T-helper 22 cell (primary cell): ENCODE measurements at places on chromosomes 5 and 9.

GRCh38 chr9:114231719-114232449, 76.5 kb downstream of the COL27A1 start:
- DNase-seq: no peak

- DNase-seq: no peak
Observed at GRCh38 chr5:157370967-157371366, 89.0 kb upstream of the NIPAL4 start.

GRCh38 chr5:171845040-171845630, 59.5 kb downstream of the SMIM23 start:
- no peak for DNase-seq

GRCh38 chr9:571066-571465, 270.4 kb upstream of the DMRT1 start:
- DNase-seq: no peak

DNA sequence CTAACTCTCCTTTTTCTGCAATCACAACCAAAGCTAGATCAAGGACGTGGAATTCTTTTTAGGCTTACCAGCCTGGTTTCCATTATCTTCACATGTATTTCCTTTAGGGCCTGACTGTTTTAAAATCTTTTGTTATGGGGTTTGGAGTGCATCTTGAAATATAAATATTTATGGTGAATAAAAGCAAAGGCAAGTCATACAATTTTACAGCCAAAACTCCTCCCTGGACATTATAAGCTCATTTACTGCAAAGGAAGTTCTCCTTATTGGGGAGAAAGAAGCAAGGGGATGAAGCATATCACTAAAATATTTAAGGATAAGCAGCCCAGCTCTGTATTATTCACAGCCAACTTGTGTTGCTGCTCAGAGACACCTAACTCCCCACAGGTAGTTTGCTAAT, 132.2 kb upstream of the TARS1 start:
- no peak for DNase-seq

DNA sequence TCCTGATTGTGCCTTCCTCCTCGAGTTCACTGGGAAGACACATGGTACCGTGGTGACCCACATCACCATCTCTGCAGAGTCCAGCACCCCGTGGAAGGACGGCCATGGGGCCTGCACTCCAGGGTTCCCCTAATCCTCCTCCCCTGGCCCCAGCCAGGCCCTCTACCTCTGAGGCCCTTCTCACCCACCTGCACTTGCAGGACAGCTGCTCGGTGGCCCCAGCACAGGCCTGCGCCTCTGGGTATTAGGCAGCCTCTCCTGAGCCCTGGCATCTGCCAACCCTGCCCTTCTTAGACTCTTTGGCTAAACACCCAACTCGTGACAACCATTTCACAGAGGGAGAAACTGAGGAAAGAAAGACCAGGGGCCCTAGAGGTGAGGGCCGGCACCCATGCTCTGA, 28.9 kb upstream of the CPLX2 start:
- DNase-seq: no peak

DNA sequence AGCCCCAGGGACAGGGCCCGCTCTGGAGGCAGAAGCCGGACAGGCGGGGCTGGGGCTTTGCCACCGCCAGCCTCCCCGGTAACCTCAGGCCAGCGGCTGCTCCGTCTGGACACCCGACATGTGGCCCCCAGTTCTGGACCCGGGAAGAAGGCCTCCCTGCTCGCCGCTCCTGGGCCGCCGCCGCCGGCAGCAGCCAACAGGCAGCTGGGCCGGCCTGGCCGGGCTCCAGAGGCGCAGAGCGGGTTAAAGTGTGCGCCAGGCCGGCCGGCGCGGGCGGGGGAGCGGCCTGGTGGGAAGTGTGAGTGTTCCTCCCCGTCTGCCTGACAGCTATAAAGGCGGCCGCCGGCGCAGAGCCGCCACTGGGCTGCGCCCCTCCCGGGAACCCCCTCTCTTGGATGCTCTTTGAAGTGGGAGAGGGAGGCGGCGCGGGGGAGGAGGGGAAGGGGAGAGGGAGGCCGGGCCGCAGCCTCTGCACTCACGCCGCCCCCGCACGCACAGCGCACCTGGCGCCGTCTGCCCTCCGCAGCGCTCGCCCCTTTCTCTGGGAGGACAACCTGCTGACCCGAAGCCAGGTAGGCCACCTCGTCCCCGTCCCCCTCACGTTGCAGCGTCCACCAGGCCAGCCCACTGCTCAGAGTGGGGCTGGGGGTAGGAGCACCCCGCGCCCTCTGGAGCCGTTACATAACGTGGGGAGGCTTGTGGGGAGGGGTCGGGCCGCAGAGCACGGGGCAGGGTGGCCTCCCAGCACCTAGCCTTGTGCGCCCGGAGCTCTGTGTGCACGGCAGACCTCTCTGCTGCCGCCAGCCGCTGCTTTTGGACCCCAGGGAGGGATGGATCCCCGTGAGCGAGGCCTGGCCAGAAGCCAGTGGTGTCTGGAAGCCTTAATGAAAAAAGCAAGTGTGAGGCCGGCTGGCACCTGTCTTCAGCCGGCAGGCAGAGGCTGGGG, at the start of gene ADAMTSL2:
Gene ADAMTSL2 (plus strand): TSS at position 359 of the 946 bp plus-strand sequence. CDS start 2,009 bp downstream, outside the sequence.
- DNase-seq: no peak

DNA sequence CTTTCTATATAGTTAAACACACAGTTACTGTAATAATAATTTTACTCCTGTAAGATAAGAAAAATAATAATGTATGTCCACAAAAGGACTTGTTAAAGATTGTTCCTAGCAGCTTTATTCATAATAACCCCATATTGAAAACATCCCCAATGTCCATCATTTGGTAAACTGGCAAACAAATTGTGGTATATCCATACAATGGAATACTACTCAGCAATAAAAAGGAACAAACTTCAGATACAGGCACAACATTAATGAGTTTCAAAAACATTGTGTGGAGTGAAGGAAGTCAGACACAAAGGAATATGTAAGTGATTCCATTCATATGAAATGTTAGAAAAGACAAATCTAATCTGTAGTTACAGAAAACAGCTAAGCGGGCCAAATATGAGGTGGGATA, 1.9 kb upstream of the MEGF10 start:
- DNase-seq: no peak

DNA sequence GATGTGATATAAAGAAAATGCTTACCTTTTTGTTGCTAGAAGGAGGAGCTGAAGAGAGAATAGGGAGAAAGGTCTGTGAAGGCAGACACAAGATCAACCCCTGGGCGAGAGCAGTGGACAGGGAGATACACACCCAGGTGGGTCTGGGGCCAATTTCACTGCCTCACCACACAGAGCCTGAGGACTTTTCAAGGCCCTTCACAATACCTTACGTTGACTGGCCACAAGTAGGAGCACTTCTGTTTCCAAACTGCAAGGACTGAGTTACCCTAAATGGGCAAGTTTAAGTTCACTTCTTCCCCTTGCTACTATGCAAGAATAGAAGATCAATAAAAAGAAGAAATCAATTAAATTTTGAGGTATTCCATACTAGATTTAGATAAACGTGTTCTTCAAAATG, 174.5 kb upstream of the SLC12A2 start:
- no peak for DNase-seq

GRCh38 chr9:36194326-36195000, 3.7 kb downstream of the CLTA start:
- no peak for DNase-seq

DNA sequence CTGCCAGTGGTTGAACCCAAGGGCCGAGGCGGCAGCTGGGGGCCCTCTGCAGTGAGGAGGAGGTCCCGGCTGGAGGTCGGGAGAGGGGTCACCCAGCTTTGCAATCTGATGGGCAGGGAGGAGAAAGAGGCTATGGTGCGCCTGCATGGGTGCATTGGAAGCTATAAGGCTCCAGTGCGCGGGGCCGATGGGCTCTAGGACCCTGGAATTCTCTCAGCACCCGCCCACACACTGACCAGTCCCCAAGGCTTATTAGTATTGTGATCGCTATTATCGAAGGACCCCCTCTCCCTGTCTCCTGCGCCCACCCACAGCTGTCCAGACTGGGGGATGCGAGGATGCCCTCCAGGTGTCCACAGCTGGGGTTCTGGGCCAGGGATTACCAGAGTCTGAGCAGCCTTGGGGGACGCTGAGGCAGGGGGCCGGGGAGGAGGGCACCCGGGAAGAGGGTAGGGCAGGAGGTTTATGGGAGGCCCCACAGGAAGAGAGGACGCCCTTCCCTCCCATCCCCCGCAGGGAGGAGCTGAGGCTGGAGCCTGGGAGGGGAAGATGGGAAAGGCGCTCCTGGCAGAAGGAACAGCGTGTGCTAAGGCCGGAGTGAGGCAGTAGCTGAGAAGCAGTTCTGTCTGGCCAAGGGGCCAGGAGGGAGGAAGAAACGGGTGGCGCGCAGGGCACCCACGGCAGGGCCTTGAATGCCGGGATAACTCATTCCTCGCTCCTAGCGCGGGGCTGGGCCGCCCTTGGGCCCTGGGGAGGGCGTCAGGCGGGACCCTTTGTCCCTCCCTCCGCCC, 24.2 kb downstream of the C9orf50 start:
- no peak for DNase-seq
